ENCODE measurements at places on chromosomes 12 and 14.

DNA sequence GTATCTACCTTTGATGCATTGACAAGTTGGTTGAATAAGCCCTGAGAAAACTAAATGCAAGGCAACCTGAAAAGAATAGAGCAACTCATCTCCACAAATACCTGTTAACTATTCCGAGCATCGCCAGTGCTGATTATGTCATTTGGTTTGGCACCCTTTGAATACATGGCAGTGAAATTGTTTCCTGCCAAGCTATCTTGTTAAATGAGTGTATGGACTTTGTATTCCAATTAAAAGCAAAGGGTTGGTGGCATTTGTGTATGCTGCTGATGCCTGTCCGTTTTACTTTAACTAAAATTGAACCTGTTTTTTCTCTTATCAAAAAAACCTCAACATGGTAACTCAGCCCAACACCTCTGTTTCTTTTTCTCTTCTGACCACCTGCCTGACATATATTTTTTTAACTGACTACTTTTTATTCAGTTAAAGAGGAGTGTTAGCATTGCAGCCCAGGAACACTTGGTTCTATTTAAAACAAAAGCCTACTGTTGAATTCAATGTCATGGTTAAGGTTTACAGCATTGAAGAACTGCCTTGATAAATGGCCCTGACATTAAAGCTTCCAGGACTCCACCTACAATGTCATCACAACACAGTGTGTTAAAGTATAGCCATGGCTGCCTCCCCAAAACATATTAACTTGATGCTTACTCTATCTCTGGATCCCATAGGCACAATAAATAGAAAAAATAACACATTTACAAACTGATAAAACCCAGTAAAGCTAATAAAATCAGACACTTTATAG lies 838.3 kb upstream of the NOVA1 start:
- no peak for DNase-seq

DNA sequence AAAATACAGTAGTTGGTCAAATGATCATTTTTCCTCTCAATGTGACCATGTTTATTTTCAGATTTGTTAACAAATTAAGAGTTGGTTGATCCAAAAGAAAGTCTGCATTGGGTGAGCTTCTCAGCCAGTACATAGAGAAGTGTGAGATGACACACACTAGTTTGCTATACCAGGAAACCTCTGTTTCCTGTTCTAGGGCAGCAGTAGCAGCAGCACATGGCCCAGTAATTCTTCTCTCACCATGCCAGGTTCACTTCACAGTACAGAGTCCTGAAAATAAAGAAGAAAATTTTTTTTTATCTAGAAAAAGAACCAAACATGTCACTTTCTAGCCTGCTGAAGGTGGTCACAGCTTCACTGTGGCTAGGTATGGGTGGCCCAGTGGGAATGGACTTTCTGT lies 250.2 kb upstream of the OR4E1 start:
- no peak for DNase-seq

- DNase-seq = no peak
Measured at GRCh38 chr12:128978067-128978466, 124.8 kb downstream of the GLT1D1 start.

- DNase-seq = no peak
Measured at GRCh38 chr12:95943330-95943842, at the start of gene AMDHD1. AMDHD1 (plus strand) TSS chr12:95943331; CDS start chr12:95943399, 68 bp downstream.

DNA sequence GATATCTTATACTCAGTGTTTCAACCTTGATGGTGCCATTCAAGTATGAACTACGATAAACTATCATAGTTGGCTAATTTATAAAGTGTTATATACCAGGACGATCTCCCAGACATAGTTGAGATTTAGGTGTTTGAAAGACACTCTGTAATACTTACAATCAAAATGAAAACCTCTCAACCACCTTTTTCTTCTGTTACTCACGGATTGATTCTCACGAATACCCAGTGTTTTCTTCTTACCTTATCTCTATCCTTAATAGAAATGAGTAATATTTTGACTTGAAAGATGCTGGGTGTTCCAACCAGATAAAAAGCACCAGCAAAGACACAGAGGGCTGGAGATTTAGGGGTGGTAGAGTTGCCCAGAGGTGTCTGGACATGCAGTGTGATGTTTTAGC lies 169.9 kb downstream of the PTCSC3 start:
- DNase-seq = no peak

GRCh38 chr14:51360592-51360991 lies 120.5 kb downstream of the TMX1 start:
- no peak for DNase-seq
